ENCODE measurements at places on chromosomes 12 and 14.

DNA sequence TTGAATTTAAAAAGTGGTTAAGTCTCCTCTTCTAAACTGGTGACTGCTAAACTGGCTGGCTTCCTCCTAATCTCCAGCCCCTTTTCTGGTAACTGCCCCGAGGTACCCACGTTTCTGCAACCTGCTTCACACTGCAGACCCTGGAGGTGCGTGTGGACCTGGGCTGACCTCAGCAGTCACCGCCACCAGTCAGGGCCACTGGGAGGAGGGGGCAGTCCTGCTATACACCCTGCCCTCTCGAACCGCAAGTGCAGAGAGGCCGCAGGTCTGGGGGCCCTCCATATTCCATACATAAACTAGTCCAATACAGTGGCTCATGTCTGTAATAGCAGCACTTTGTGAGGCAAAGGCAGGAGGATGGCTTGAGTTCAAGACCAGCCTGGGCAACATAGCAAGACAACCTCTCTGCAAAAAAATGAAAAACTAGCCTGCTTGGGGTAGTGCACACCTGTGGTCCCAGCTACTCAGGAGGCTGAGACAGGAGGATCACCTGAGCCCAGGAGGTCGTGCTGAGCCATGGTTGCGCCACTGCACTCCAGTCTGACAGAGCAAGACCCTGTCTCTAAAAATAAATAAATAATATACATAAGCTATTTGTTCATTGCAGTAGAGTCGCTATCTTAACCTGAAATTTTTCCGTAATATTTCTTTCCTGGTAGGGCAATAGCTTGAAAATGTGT lies 25.6 kb downstream of the VPS37B start:
- no peak for DNase-seq

DNA sequence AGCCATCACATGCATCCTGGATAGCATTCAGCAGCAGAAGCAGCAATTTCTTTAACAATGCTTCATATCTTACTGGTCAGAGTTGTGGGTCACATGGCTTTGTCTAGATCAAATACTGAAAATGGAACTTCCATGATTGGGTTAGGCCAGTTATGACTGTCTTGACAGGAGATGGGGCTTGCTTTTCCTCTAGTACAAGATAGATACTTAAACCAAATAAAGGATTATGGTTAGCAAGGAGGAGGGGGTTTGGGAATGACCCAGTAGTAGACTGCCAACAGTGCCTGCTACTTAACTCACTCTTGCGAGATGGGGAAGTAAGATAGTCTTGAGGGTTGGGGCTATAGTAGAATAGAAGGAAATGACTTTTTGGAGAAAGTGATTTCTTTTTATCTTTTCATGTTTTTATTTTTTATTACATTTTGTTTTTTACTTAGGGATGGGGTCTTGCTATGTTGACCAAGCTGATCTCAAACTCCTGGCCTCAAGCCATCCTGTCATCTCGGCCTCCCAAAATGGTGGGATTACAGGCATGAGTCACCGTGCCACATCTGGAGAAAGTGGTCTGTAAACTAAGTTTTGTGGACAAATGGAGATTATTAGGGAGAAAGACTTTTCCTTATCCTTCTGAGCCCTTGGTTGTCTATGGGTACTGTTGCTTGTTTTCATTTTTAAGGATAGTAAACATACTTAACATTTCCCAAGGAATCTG lies 37.6 kb downstream of the WNK1 start:
- DNase-seq: peak; percentile 13

DNA sequence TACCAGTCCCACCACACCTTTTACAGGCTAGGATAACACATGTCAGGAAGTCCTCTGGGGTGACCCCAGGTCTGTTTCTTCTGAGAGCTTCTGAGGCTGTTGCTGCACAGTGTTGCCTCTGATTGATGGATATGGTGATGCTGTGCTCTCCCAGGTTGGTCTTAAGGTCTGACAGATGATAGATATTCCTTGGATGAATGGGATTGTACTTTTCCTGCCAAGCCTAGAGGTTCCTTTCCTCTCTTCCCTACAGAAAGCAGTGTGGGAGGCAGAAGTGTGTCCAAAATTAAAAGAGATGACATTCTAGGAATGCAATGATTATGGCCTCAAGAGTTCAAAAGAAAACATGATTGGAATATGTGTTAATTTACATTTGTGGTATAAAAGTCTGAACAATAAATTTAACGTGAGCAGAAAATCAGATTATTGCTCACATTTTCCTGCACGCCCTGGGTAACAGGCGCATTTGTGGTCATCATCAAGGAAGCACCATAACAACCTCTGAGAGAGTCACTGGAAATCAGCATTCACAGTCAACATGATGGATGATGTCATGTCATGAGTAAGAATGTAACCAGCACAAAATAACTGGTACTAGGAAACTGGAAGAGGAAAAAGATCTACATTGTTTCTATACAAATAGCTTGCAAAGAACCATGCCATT lies 73.7 kb downstream of the BBS10 start:
- no peak for DNase-seq

GRCh38 chr14:26730929-26731618 lies 133.2 kb upstream of the NOVA1 start:
- DNase-seq: peak; percentile 0

GRCh38 chr14:100060760-100061159 lies 4.5 kb upstream of the EVL start:
- DNase-seq: no peak

DNA sequence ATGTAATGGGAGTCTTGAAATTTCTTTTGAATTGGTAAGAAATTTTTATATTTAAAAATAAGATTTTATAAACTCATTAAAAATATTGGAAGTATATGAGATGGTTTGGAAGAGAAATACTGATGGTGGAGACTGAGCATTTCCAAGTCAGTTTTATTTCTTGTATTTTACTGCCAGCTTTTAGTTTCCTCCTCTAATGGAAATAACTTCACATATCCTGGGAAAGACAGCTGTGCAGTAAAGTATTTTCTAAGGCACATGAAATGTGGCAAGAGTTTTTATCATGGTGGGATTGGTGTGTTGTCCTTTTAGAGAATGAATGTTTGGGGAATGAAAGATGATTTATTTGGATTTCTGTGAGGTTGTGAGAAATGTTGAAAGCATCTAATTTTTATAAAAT lies 346.9 kb upstream of the RGS6 start:
- DNase-seq: no peak

DNA sequence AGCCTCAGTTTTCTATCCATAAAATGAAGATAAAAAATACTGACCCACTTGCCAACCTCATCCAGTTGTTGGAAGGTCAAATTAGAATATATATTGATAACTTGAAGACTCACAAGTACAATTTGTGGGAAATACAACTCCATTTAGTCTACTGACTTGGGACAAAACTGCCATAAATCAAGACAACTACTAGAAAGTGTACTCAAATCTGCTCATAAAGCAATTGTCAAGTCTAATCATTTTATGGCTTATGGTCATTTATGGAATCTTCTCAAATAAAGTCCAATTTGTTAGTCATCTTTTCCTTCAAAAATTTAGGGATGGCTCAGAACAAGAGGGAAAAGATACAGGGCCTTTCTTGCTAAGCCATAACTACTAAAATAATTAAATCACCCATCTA lies 7.0 kb downstream of the BTG1 start:
- no peak for DNase-seq

DNA sequence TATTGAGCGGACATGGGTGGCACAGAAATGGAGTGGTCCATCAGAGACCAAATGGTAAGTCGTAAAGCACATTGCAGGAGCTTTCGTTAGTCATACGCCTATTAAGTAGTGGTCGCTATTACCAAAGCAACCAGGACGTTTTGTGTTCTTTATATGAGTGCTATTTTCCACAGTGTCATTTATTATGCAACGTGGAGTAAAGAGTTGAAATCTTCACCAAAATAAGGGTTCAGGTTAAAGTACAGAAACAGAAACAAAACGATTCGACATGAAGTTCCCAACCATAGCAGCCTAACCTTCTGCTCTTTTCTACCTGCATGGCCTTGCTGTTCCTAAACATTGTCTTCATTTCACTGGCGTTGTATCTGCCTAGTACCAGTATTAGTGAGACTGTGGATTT lies 20.1 kb upstream of the FGD4 start:
- no peak for DNase-seq

DNA sequence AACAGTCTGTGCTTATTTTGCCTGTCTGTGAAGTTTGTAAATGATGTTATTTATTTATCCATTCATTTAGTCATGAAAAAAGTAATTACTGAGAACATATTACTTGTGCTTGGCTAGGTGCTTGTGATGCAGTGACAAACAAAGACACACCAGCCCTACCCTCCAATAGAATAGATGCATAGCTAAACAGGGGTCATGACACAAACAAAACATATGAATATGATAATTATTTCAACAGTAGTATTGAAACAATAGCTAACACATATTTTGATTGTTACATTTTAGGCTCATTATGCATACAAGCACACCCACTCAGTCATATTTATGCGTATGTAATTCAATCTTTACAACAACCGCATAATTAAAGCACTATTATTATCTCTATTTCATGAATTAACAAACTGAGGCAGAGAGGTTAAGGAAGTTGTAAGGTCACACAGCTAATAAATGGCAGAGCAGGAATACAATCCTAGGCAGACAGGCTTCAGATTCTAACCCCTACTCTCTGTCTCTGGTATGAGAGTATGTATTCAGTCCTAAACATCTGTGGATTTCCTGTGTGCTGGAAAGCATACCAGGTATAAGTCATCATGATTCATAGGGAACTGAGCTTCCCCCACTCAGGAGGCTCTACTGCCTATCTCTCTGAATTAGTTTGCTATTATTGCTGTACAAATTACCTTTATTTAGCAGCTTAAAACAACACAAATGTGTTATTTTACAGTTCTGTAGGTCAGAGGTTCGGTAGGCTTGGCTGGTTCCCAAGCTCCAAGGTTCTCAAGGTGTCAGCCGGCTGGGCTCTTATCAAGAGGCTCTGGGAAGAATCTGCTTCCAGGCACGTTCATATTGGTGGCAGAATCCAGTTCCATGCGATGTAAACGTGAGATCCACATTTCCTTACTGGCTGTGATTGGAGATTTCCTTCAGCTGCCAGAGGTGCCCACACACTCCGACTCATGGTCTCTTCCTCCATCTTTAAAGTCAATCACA lies 509.4 kb downstream of the GALC start:
- DNase-seq: no peak

GRCh38 chr12:116343331-116343884 lies 65.9 kb upstream of the MED13L start:
- no peak for DNase-seq

GRCh38 chr12:112584266-112584722 lies 165.5 kb downstream of the PTPN11 start:
- DNase-seq: peak; percentile 28

- DNase-seq: no peak
Observed at GRCh38 chr12:112546996-112547395, 128.2 kb downstream of the PTPN11 start.

DNA sequence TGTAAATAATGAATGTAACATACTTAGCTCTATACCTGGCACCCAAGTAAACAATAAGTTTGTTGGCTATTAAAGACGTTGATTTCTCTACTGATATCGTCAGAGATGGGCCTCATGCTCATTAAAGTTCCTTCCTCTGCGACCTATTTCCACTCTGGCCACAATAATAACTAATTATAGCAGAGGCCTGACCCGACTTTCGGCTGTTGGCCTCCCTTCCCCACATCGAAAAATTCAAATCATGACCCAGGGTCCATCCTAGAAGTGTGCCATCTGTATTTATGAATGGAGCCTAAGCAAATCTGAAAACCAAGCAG lies 321 bp upstream of the USP30 start:
- DNase-seq: no peak

DNA sequence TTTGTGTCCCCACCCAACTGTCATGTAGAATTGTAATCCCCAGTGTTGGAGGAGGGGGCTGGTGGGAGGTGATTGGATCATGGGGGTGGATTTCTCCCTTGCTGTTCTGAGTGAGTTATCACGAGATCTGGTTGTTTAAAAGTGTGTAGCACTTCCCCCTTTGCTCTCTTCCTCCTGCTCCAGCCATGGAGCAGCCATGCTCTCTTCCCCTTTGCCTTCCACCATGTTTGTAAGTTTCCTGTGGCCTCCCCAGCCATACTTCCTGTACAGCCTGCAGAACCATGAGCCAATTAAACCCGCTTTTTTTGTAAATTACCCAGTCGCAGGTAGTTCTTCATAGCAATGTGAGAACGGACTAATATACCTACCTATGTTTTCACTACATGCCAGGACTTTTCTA lies 2.6 kb upstream of the POC1B start:
- DNase-seq: no peak

DNA sequence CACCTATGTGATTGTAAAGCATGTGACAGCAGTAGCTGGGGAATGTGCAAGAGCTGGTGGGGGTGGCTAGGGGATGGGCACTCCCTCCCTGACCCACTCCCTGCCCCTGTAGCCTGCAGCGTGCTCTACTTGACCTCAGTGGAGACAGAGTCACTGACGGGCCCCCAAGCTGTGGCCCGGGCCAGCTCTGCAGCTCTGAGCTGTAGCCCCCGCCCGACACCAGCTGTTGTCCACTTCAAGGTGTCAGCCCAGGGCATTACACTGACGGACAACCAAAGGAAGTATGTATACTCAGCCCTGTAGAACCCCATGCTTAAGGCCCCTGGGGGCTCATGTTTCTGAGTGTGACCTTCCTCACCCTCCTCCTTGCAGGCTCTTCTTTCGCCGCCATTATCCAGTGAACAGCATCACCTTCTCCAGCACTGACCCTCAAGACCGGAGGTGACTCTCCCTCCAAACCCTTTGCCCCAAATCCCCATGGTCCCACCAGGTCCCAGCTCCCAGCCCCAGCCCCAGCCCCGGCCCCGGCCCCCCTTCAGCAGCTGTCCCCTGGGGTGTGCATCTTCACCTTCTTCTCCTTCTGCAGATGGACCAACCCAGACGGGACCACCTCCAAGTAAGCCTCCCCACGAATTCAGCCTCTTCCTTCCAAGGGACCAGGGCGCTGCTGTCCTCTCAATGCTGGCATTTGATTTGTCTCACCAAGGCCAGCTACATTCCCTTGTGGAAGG lies 13.3 kb downstream of the TNS2 start:
- DNase-seq: no peak

DNA sequence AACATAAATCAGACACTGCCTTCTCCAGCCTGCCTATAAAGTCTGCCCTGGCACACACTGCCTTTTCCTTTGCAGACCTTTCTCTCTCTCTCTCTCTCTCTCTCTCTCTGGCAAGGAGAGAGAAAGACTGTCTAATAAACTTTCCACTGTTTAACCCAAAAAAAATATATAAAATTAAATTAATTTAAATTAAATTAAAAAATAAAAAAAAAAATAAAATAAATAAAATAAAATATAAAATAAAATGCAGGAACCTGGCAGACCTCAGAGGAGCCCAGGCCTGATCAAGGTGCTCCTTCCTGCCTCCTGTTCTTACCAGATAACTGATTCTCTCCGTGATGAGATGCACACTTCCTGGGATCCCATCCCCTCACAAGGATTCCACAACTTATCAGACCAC lies 103.9 kb upstream of the VASH1 start:
- DNase-seq: no peak

DNA sequence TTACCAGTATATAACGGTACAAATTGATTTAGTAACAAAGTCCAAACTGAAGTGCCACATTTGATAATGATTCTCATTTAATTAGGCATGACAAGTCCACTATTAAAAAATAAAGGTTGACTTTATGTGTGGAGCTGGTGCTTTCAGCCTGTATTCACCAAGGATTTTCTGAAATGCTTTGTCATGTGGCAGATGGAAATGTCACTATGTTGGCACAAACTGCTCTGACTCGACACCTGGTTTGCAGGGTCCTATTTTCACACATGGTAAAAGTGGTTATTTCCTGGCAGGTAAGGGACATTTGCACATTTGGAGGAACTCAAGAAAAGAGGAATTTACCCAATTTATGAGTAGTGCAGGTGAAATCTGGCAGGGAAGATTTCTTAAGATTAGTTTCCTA lies 572.6 kb upstream of the MDGA2 start:
- DNase-seq: no peak

GRCh38 chr12:53287741-53288216 lies 7.6 kb upstream of the PFDN5 start:
- DNase-seq: peak; percentile 83
